Fibroblast of upper back skin (primary cell): ENCODE measurements at places on chromosomes 6 and 20.

DNA sequence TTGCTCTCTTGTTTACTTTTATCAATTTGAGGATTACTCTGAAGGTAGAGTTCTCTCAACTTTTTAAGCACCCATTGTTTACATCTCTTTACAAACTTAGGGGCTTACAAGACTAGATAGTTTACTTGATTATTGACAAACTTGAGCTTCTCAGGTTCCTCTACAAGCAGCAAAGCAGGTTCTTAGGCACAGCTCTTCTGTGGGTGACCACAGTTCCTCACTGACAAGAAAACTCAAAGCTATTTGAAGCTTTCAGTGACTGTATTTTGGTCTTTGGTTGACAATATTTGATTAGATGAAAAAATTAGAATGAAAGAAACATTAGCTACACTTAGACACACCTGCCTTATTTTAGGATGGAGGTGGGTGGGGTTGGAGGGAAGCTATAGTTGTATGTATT, 327.3 kb upstream of the RUNX2 start:
- DNase-seq: no peak

GRCh38 chr6:25882051-25882496, 8.0 kb upstream of the SLC17A3 start:
- no peak for DNase-seq

- no peak for DNase-seq
Measured at GRCh38 chr6:24019830-24020229, 106.2 kb upstream of the NRSN1 start.

DNA sequence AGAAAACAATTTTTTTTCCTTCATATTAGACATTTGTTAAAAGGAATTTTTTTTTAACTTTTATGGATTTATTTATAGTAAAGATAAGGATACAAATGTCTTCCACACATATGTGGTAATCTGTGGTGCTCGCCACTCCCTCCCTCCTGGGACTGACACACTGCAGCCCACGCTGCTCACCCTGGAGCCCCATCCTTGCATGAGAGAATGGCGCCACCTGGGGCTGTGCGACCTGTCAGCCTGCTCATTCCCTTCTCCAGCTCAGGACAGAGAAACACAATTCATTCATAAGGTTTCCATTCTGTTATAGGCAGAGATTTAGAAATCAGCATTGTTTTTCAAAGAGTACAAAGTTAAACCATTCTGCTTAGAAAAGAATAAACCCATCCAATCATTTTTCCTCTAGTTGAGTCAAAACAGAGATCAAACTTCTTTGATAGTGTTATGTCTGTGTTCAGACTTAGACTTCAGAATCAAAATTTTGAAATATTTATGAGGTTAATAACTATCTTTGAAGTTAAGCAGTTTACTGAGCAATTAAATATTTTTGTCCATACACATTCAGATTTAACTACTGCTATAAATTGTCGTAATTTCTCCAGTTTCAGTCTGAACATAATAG, 42.8 kb upstream of the DYNLRB1 start:
- DNase-seq: peak; percentile 38

- no peak for DNase-seq
Measured at GRCh38 chr6:8628736-8629135, 193.4 kb upstream of the SLC35B3 start.

DNA sequence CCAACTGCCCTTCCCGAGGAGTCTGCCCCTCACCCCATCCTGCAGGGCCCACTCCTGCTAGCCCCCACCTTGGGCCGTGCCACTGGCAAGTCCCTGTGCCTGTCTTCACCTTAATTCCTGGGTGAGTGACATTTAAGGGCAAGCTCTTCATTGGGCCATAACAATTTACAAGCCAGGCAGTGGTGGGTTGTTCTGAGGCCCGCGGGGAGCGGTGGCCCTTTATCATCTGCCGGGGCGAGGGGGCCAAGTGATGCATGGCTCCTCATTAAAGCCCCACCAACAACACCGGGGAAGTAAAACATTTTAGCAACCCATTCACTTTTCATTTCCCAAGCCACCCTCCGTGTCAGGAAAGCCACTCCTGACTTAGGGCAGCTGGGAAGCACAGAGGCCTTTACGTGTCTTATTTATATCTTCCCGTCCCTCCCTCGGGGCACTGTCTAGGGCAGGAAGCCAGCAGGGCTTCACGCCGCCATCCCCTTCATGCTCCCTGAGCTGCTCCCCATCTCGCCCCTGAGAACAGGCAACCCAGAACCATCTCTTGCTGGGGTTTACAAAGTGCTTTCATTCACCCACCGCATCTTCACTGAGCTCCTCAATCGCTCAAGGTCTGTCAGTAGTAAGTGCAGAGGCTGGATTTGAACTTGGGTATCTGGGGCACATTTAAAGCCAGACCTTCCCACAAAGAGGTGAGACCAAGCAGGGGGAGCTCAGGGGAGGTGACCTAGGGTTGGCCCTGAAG, 55.5 kb upstream of the CCDC167 start:
- DNase-seq: no peak

DNA sequence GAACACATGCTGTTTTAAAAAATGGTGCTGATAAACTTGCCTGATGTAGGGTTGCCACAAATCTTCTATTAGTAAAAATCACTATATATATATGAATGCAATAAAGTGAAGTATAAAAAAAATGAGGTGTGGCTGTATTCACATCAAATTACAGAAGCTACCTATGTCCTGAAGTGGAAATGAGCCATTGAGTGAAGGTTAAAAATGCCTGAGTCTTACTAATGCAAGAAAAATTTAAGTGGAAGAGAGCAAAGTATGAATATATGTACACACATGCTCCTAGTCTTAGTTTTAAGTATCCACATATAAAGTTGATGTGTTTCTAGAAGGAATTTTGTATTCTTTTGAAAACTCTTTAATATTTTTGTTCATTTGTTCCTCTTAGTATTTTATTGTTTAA, 808.3 kb upstream of the MAN1A1 start:
- no peak for DNase-seq
